ENCODE measurements at places on chromosomes 4 and X.

- no peak for DNase-seq
Observed at GRCh38 chr4:122705009-122705408, 27.5 kb upstream of the BBS12 start.

- no peak for DNase-seq
Observed at GRCh38 chr4:142812091-142812490, 34.0 kb downstream of the INPP4B start.

GRCh38 chr4:76736414-76736813, 161.5 kb downstream of the SOWAHB start:
- no peak for DNase-seq

- DNase-seq, result no peak
Observed at GRCh38 chr4:141705048-141705746, 68.8 kb downstream of the IL15 start.

DNA sequence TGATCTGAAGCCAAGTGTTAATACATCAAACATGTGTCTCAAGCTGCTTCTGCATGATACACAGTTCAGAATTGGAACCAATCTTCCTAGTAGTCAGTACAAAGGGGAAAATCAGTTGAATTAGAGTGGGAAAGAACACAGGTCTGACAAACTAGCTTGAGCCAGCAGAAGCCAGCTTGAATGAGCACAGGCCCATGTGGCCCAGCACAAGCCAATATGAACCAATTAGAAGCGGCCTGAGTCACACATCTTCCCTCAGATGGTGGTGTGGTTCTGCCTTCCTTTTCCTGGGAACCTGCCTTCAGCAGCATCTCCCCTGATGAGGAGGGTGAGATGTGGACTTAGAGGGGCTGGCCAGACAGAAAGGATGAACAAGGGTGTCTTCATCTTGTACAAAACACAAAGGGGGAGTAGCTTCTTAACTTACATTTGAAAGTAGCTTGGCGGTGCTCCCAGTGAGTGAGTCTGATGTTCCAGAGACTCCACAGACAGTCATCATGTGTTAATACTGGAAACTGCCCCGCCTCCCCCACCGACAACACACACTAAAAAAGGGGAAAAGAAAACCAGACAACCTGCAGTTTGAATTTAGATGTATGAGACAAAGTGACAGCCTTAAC, 72.0 kb downstream of the FRMPD4 start:
- DNase-seq, result no peak

- no peak for DNase-seq
Observed at GRCh38 chr4:155638195-155638965, 28.3 kb upstream of the GUCY1A1 start.

- no peak for DNase-seq
Observed at GRCh38 chr4:10981096-10981495, 296.5 kb upstream of the CLNK start.

- DNase-seq, result no peak
Observed at GRCh38 chr4:5232549-5232948, 181.3 kb downstream of the STK32B start.

DNA sequence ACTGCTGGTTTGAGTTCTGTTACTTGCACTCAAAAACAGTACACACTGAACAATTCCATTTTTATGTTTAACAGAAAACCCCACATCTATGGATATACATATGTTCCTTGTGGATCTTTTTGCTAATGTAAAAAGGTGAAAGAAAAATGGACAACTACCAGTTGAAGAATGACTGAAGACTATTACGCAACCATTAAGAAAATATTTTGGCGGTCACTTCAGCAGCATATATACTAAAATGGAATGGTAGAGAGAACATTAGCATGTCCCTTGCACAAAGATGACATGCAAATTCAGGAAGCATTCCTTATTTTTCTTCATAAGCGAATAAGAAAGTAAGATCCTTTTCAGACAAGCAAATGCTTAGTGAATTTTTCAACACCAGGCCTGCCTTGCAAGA, 84.6 kb upstream of the FMR1 start:
- no peak for DNase-seq

DNA sequence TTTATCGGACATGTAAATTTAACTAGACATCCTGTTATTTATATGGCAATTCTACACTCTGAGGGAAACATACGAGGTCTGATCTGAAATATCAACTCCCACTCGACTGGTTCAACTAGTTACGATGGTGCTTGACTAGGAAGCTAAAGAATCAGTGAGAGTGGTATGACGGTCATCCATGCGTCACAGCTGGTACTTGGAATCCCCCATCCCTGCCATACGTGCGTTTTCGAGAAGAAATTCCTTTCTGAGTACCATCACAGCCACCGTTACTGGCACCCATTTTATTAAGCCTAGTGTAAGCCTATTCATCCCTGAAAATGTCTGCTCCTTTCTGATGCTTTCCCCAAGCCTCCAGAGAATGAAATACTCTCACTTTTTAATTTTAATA, 695 bp upstream of the PIGA start:
- peak; percentile 69 for DNase-seq

GRCh38 chr4:33422656-33423055, 2702.5 kb downstream of the PCDH7 start:
- DNase-seq, result no peak

DNA sequence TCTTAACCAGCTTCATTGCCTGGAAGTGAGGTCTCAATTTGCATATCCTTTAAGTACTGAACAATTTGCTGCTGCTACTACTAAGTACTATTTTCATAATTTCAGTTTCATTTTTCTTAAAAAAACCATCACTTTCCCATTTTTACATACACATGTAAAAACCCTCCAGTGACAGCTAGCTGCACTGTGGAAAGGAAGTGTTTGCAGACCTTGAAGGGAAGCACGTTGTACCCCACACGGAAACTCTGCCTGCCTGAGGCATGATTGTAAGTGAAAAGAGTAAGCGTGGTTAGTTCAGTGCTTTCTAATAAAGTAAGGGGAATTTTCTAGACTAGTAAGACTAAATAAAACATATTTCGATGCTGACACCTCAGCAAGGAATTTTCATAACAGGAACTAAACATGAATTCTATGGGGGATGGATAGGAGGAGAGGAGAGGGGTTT, 103.6 kb downstream of the RAPGEF2 start:
- DNase-seq, result no peak

- no peak for DNase-seq
Observed at GRCh38 chrX:143635915-143636314, at the start of gene SLITRK4. Gene SLITRK4 (minus strand): TSS chrX:143636101. CDS start chrX:143631108, 4,993 bp downstream.

DNA sequence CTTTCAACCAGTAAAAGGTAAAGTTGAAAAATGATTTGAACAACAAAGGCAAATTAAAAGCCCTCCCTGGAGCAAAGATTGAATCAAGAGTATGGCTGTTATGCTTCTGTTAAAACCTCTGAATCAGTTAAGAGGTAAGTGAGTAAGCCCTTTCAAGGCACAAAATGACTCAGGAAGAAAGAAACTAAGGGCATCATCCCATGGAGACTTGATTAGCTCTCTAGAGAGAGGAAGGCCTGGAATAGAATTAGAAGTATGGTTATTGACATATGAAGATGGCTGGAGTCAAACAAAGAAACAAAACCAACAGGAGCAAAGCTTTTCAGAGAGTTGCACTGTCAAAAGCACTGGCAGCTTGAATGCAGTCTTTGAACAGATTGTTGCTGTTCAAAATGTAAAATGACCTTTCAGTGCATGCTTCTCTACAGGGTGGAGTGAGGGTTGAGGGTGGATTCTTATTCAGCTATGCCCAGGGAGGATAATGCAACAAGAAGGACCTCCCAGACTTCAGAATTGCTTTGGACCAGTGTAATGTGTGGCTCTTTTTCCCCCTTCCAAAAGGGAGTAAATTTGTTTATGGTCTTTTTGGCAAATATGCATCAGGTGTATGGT, 365.5 kb downstream of the GBA3 start:
- DNase-seq, result no peak

- no peak for DNase-seq
Observed at GRCh38 chr4:156966836-156967235, 4.8 kb downstream of the PDGFC start.

- no peak for DNase-seq
Observed at GRCh38 chr4:149265645-149266044, 550.0 kb downstream of the IQCM start.

DNA sequence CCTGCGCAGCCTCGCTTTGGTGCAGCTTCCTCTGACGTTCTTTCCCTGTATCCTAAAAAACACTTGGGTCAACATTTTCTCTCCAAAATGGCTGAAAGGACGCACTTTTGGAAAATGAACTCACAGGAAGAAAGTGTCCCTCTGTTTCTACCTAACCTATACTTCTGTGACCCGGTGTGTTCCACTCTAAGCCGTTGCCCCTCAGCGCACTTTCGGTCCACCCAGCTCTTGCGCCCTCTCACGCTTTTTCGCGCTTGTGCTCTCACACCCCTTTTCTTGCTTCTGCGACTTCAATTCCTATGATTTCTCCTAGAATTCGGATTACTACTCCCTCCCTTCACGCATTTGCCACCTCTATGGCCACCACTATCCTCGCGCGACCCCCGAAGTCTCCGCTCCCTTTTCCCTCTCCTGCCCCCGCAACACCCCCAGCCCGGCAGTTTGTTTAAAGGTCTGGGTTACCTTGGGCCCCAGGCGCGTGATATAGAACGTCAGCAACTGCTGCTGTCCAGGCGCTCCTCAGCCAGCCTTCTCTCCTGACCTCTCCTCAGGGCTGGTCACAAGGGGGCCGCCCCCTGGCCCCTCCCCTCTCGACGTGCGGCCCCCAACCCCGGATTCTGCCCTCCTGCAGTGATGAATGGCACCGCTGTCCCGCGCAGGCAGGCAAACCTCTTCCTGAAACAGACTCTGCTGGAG, at the start of gene USP51:
TSS of gene USP51 (minus strand) at position 535 of the 696 bp plus-strand sequence. CDS start 909 bp downstream, outside the sequence.
- peak; percentile 72 for DNase-seq

All from ascending aorta (tissue), 2 donors.